ENCODE measurements at places on chromosomes 7 and 10. TPM values are rescaled to one million over a fixed set of nuclear protein-coding genes. Genes with fewer than 3 reads are reported as not detected.

DNA sequence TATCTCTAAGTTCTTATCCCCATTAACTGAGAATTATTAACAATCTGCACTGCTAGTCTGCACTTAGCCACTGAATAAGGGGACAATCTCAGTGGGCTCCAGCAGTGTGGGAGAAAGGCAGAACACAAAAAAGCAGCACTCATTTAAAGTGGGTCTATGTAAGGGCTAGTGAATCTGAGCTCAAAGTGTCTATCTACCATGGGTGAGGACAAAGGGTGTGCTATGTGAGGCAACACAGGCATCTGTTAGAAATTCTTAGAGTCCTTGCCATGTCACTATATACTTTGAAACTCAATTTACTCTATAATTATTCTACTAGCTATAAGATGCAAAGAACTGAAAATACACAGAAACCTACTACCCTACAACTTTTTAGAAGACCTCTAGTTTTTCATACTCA lies 135.8 kb upstream of the TMEM168 start:
- peaks cover 11% of the 10 kb centered on the region for H3K4me1 ChIP-seq
- DNase-seq = no peak
- no peaks in the 10 kb centered on the region for H3K27me3 ChIP-seq
- H3K4me3 ChIP-seq = no peak overlapping the region

DNA sequence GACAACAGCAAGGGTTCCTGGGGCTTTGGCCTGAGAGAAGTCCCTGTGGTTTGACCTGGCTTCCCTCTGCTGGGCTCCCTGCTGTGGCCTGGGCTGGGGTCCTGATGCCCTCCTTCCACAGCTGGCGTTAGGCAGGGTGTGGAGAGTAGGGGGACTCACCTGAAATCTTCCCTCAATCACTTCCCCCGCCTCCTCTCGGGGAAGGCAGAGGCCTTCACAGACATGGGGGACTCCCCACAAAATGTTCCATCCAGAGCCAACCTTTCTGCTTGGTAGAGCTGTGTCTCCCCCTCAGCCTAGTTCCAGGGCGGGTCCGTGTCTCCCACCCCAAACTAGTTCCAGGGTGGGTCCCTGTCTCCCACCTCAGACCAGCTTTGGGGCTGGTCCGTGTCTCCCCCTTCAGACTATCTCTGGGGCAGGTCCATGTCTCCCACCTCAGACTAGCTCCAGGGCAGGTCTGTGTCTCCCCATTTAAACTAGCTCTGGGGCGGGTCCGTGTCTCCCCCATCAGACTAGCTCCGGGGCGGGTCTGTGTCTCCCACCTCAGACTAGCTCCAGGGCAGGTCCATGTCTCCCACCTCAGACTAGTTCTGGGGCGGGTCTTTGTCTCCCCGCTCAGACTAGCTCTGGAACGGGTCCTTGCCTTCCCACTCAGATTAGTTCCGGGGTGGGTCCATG lies 2.2 kb downstream of the PVRIG start:
- no peak overlapping the region for H3K4me3 ChIP-seq
- H3K36me3 ChIP-seq = no peaks in the 10 kb centered on the region
- peak; percentile 40 for DNase-seq
- H3K27ac ChIP-seq = no peak overlapping the region
- H3K4me1 ChIP-seq = peaks cover 4% of the 10 kb centered on the region

- no peak overlapping the region for H3K4me3 ChIP-seq
- no peak overlapping the region for H3K27ac ChIP-seq
- DNase-seq = no peak
- H3K4me1 ChIP-seq = peaks cover 20% of the 10 kb centered on the region
- H3K36me3 ChIP-seq = peaks cover 19% of the 10 kb centered on the region
These were observed 2.1 kb downstream of the NANOS1 start for GRCh38 chr10:119031496-119032059.

DNA sequence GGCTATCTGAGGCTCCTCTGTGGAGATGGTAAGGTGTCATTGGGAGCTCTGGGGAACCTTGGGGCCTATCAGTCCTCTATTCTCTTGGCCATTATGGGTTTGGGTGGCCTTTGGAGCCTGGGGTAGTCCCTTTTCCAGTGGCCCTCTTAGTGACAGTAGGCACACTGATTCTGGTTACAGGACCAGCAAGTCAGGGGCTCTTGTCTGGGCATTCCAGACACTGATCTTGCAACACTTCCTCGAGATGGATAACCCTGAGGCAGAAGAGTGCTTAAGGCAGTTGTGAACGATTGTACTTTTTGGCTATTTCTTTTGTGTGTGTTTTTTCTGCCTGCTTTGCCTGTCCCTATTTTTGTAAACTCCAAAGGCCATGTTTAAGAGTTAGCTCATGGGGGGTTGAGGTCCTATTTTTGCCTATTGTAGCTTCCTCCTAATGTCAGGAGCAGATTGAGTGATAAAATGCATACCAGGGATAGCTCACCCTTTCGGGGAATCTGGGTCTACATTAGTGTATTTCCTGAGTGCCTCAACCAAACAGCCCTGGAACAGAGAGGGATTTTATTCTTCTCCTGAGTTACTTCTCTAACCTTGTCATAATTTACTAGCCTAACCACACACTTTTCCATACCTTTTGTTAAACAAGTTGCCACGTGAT lies 61.2 kb downstream of the PRKAR2B start:
- H3K36me3 ChIP-seq = no peaks in the 10 kb centered on the region
- no peaks in the 10 kb centered on the region for H3K27me3 ChIP-seq
- no peak overlapping the region for H3K4me3 ChIP-seq
- DNase-seq = no peak
- H3K27ac ChIP-seq = no peak overlapping the region
- no peaks in the 10 kb centered on the region for H3K4me1 ChIP-seq

GRCh38 chr7:66894463-66895080 lies 26.5 kb upstream of the TMEM248 start:
- H3K4me1 ChIP-seq = no peaks in the 10 kb centered on the region
- no peak overlapping the region for H3K4me3 ChIP-seq
- no peaks in the 10 kb centered on the region for H3K27me3 ChIP-seq
- H3K27ac ChIP-seq = no peak overlapping the region
- H3K36me3 ChIP-seq = peaks cover 9% of the 10 kb centered on the region

DNA sequence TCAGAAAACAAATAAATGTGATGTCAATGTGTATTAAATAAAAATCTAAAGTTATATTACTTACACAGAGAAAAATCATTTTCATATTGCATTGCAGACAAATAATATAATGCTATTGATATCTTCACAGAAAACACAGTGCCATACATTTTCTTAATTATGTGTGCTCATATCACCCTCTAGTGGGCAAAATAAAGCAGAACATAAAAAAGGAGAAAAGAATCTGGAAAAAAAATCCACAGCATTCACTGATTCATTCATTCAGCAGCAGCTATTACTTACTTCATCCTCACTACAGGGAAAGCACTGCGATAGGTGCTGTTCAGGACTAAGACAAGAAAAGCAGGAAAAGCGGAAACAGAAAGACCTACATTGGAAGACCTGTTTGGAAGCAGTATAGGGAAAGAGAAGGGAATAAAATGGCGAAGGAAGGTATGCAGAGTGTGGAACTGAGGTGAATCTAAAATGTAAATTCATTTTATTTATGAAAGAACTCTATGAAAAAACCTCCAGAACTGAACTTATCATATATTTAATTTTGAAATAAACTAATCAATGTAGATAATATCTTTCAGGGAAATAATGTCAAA lies 73.2 kb downstream of the POT1 start:
- H3K36me3 ChIP-seq = peaks cover 34% of the 10 kb centered on the region
- no peaks in the 10 kb centered on the region for H3K4me1 ChIP-seq
- no peak overlapping the region for H3K4me3 ChIP-seq
- no peak for DNase-seq

DNA sequence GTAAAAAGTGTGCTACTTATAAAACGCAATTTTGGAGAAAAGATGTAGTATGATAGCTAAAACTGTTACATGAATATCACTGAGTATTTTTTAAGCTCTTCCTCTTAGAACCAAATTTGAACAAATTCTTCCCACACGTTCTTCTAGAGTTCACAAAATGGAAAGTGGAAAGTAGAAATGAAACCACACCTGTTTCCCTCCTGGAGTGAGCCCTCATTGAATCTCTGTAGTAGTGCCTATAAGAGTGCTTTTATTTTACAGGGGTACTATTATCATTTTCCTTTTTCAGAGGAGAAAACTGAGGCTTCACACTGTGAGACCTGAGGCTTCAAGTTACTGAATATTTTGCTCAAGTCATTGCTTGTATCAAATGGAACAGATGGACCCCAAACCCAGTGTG lies 393.0 kb downstream of the NRG3 start:
- no peak overlapping the region for H3K4me3 ChIP-seq
- no peaks in the 10 kb centered on the region for H3K36me3 ChIP-seq
- DNase-seq = no peak
- no peaks in the 10 kb centered on the region for H3K27me3 ChIP-seq
- H3K27ac ChIP-seq = no peak overlapping the region

DNA sequence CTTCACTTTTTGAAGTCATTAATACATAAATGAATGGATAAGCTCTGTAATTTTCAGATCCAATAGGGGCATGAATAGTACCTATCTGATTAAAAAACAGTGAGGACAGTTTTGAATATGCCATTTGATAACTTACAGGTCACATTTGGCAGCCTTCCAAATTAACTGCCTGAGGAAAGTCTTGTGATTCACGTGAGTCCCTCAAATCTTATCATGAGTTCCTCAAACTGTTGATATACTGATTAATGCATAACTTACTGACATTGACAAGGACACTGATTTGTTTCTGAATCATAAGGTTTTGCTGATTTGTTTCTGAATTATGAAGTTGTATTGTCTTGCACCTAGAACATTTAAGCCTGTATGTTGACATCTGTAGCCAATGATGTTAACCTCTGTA lies 55.1 kb downstream of the ANKMY2 start:
- H3K4me3 ChIP-seq = no peak overlapping the region
- no peaks in the 10 kb centered on the region for H3K36me3 ChIP-seq
- no peak for DNase-seq

- no peak for DNase-seq
- no peak overlapping the region for H3K27ac ChIP-seq
- peaks cover 99% of the 10 kb centered on the region for H3K4me1 ChIP-seq
- peaks cover 5% of the 10 kb centered on the region for H3K36me3 ChIP-seq
These were observed 119.6 kb downstream of the ZMIZ1 start for GRCh38 chr10:79188154-79188965.

GRCh38 chr10:8407501-8408021 lies 353.1 kb downstream of the GATA3 start:
- no peak for DNase-seq
- H3K4me1 ChIP-seq = no peaks in the 10 kb centered on the region
- H3K4me3 ChIP-seq = no peak overlapping the region
- H3K36me3 ChIP-seq = no peaks in the 10 kb centered on the region

GRCh38 chr10:3455385-3456334 lies 283.1 kb upstream of the PITRM1 start:
- no peak overlapping the region for H3K27ac ChIP-seq
- no peaks in the 10 kb centered on the region for H3K27me3 ChIP-seq
- H3K36me3 ChIP-seq = no peaks in the 10 kb centered on the region
- peaks cover 5% of the 10 kb centered on the region for H3K4me1 ChIP-seq
- no peak for DNase-seq

DNA sequence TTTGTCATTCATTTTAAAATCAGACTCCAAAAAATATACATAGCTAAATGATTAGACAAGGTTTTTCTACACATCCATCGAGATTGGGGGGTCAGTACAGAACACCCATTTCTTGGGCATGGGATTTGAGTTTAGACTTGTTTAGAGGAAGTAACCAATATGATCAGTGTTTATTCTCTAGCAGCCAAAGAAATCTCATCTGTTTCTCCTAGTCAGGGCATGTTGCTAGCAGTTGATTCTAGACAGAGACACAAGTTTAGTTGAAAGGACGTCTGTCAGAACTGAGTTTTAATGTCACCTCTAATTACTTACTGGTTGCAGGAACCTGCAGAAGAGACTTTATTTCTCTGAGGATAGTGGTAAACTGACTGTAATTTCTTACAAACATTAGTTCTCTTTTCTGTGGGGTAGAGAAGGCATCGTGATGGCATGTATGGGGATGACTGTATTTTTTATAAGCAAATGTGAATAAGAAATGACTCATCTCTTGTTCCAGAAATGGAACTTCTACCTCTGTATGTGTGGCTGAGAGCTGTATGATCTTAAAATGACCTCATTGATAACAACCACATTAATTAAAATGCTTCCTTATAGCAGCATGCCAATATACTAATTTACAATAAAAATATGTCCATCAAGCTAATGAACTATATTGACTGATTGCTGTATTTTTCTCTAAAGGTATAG lies 30.6 kb upstream of the RHOBTB1 start:
- H3K36me3 ChIP-seq = no peaks in the 10 kb centered on the region
- H3K4me1 ChIP-seq = no peaks in the 10 kb centered on the region
- DNase-seq = no peak
- H3K27me3 ChIP-seq = no peaks in the 10 kb centered on the region
- no peak overlapping the region for H3K27ac ChIP-seq

GRCh38 chr10:10067644-10068043 lies 950.0 kb upstream of the CELF2 start:
- no peak overlapping the region for H3K4me3 ChIP-seq
- no peaks in the 10 kb centered on the region for H3K4me1 ChIP-seq
- H3K36me3 ChIP-seq = no peaks in the 10 kb centered on the region
- H3K27ac ChIP-seq = no peak overlapping the region
- no peak for DNase-seq

DNA sequence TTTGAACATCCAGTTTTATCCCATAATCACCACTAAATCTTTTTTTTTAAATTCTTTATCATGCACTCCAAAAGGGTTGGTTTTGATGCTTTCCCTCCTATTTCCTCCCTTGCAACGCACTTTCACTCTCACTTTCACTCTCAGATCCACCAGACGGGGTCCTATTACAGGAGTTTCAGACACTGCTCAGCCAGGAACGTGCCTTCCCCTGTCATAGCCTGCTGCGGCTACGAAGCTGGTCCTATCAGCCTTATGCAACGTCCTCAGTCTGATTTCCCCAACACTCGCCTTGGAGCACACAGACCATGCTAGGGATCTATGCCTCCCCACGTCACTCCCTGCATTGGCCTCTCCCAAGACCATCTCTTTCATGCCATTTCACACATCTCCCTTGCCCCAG lies 23.4 kb downstream of the ZPBP start:
- peak; percentile 59 for DNase-seq
- H3K27me3 ChIP-seq = no peaks in the 10 kb centered on the region

DNA sequence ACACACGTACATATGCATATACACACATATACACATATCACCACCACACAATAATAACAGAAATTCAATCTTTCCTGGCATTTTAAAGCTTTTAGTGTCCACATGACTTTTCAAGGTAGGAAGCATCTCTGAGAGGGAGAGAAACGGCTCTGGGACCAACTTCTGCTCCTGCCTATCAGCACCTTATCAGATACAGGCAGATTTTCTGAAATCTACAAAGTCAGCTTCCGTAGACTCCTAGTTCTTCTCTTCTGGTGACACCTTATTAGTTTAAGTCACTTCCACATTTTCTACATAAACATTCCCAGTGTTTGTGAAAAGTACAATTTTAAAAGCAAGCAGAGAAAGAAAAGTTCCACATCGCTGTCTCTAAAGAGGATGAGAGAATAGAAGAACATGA lies 74.5 kb downstream of the ZNF22 start:
- no peaks in the 10 kb centered on the region for H3K36me3 ChIP-seq
- no peaks in the 10 kb centered on the region for H3K4me1 ChIP-seq
- no peaks in the 10 kb centered on the region for H3K27me3 ChIP-seq

GRCh38 chr7:81487516-81487915 lies 282.3 kb downstream of the HGF start:
- H3K27me3 ChIP-seq = no peaks in the 10 kb centered on the region
- no peaks in the 10 kb centered on the region for H3K4me1 ChIP-seq
- no peak overlapping the region for H3K27ac ChIP-seq
- no peak for DNase-seq

TMEM176B gene
- 84.3 TPM for total RNA-seq

TCF7L2 gene
- total RNA-seq = 5.9 TPM

HTRA1 gene
- total RNA-seq = 153 TPM

FAM241B gene
- 5.1 TPM for total RNA-seq

SEPHS1 gene
- total RNA-seq = 29.0 TPM

SMO gene
- 3.1 TPM for total RNA-seq

UFSP1 gene
- 3.4 TPM for total RNA-seq

Measured in heart left ventricle (tissue), 16 donors.